ENCODE measurements at places on chromosomes 2 and 18.

GRCh38 chr18:44178476-44178875 lies 502.2 kb upstream of the SETBP1 start:
- DNase-seq: no peak

DNA sequence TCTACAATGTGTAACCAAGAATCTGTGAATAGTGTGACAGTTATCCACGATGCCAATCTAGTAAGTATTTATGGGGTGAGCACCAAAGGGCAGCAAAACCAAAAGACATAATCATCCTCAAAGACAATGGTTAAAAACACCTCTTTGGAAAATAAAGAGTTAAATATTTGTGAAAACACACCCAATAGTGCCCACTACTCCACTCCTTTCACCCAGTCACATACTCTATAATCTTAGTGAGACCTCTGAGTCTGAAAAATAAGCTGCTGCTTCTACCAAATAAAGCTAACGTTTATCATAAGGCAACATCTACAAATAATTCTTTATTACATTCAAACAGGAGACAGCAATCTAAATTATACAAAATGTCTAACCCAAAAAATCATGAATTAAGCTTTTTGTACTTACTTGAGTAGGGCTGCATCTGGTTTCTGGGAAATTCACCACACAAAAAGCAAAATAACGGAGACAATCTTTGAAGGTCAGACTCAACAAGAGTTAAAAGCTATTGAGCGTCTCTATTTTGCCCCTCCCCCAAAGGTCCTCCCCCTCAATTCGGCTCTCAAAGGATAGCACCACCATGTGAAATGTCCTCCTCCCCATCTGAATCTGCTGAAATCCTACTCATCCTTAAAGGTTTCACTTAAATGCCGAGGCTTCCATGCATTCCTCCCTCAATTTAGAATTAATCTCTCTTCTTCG lies 2.0 kb downstream of the RAPH1 start:
- peak; percentile 20 for DNase-seq

- no peak for DNase-seq
These were observed 2.2 kb downstream of the NOL4 start for GRCh38 chr18:34222307-34223163.

- no peak for DNase-seq
These were observed 463 bp downstream of the PPP1CB start for GRCh38 chr2:28751956-28752630.

GRCh38 chr2:28345619-28346018 lies 47.0 kb upstream of the FOSL2 start:
- DNase-seq: no peak

DNA sequence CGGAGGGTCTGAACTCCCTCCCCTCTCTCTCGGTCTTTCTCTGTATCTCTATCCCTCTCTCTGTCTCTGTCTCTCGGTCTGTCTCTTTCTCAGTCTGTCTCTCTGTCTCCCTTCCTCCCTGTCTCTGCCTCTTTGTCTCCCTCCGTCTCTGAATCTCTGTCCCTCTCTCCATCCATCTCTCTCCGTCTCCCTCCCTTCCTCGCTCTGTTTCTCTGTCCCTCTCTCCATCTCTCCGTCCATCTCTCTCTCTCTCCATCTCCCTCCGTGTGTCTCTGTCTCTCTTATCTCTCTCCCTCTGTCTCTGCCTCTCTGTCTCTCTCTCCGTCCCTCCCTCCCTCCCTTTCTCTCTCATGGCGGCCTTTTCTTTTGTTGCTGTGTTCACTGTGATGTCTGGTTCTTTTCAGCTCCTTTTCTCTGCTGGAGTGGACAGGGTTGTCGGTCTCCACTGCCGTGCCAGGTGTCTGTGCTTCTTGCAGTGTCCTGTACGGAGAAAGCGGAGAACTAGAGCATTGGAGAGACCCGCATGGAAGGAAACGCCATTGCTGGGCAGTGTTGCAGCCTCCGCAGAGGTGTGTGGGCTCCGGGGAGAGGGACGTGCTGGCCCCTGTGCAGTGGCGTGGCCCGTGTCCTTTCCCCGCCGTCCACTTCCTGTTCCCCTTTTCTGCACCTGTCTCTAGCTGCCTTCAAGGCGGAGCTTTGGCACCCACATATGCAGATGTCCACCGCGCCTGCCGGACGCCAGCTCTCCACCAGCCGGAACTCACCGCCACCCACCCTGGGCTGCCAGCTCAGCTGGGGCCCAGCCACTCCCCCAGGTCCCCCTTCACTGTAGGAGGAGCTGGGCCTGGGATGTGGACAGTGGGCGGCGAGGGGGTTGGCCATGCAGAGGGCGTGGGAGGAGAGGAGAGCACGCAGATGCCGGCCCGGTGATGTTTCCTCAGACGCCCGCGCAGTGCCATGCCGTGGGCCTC lies 113.1 kb downstream of the NFATC1 start:
- DNase-seq: no peak

- no peak for DNase-seq
These were observed 22.6 kb downstream of the MAIP1 start for GRCh38 chr2:199977984-199978415.

DNA sequence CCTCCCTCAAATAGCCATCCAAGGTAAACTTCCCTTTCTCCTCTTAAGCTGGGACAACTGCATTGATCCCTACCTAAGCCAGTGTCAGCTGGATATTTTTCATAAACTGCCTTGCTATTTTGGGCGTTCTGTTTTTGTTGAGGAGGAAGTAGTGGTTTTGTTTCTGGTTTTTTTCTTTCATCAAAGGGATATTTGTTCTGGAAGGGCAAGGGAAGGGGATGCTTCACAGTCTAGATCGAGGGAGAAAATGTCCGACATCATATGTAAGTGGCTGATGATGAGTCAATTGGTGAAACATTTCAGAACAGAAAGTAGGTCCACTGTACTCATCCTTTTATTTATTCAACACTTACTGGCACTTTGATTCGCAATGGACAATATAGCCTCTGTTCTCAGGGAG lies 31.0 kb downstream of the TANC1 start:
- no peak for DNase-seq

DNA sequence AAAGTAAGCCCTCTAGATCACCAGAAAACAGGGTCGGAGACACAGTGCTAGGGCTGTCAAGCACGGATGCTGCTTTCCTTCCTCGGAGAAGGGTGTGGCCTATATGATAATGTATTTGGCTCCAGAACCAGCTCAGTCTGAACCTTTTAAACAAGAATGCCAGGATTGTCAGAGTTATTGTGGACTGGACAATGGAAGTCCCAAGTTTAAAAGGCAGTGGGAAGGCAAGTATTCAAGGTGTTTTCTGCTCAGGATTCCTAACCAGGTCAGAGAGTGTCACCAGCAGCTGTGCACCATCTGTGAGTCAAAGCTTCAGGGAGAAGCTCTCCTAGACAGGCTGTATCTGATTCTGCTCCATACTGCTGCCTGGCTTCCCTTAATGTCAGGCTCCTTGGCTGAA lies 94.8 kb downstream of the SPOPL start:
- no peak for DNase-seq

DNA sequence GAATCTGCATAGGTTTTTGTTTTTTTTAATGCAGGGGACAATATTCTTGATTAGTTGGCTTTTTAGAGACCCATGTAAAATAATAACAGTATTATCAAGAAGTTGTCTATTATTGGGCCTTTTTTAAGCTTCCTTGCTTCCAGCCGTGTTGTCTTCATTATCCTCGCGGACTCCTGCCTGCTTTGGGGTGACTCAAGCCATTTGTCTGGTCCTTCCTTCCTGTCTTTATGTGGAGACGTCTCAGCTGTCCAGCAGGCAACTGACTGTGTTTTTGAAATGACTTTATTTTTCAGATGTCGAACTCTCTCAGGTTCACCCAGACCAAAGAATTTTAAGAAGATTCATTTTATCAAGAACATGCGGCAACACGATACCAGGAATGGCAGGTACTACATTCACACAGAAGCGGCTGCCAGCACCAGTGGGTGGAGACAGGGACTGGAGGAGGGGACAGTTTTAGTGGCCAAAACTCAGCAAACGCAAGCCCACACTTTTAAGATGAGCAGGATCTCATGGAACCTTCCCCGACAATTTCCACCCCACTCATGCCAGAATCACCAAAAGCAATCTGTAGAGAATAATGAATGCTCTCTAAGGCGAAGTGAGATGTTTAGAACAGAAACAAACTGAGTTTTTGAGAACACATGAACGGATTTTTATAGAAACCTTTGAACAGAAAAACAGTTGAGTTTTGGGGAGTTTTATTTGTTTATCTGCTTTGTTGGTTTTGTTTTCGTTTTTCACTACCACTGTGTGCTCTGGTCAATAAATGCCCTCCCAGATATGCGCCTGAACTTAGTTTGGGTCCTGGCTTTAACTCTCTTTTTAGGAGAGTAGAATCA lies 59.1 kb downstream of the CABLES1 start:
- no peak for DNase-seq

GRCh38 chr2:55140316-55141219 lies 90.3 kb upstream of the RTN4 start:
- no peak for DNase-seq

DNA sequence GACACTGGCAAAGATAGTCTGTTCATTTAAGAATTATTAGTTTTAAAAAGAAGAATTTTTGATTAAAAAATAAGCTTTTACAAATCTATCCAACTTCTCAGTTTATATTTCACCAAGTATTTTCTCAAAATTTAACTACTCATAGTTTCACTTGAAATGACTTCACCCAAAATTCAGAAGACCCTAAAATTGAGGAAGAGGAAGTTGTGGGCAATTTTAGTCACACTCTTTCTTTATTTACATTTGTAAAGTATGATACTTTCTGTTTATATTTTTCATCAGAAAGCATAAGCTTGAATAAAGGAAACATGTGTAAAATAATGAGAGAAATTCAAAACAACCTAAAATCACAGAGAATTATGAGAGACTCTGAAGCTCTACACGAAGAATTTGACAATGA lies 278.8 kb upstream of the MEIS1 start:
- DNase-seq: no peak

DNA sequence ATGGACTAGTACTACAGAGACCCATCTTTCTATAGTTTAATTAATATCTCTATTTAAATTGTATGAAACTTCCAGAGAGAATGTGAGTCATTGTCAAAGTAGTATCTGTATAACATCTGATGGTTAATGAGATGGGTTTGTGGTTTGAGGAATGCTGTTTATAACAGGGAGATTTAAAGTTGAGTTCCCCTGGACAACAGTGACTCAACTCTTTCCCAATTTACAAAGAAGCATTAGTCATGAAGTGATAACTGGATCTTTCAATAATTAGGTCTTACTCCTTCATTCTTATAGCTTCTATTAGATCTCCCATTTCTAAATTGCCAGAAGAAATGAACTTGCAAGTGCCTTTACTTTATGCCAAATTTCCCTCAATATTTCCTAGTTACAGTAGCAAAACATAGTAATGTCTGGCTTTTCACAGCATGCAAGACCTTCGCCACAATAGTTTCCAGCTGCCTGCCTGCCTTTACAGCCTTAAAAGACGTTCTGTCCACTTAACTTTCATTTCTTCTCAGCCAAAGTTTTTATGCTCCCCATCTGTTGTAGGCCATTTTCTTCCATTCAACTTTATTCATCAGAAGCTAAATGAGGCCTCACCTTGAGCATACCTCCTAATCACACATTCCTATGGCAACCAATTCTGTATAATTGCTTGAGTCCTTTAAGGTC lies 47.7 kb upstream of the WDR75 start:
- DNase-seq: no peak

DNA sequence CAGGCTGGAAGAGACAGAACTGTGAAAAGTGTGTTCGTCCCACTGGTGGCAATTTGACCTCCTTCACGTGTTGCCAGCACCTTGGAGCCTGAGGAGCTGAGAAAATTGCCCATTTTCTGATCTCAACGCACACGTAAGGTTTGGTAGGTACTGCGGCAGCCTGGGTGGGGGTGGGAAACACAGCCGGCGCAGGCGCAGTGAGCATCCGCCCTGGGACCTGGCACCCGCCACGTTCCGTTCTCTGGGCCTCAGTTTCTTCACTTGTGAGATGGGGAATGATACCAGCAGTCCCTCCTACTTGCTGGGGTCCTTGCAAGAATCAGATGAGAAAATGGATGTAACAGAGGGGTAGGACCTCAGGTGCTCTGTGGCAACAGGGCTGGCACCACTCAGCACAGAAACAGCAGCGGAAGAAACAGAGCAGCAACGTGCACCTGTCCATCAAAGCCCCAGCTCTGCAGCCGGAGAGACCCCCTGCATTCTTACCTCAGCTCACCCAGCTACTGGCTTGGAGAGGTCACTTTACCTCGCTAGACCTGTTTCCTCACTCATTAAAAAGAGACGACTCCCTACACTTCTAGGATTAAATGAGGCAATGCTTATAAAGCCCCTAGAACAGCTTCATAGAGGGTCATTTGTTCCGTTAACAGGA lies 458.0 kb upstream of the ID2 start:
- no peak for DNase-seq

GRCh38 chr2:228728961-228729360 lies 542.1 kb downstream of the PID1 start:
- no peak for DNase-seq

GRCh38 chr2:42808301-42808700 lies 15.9 kb upstream of the HAAO start:
- no peak for DNase-seq

DNA sequence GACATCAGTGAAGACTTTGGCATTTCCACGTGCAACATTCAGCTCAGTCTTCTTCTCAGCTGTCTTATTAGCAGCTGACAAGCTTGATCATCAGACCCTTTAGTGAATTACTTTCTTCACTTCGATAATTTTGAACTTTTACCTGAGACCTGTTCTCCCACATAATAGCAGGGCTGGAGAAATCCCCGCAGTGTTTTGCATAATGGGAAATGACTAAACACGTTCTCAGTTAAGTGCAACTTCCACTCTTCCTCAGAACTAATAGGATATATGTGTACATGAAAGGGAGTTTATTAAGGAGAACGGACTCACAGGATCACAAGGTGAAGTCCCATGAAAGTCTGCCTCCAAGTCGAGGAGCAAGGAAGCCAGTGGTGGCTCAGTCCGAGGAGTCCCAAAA lies 28.8 kb upstream of the MBP start:
- no peak for DNase-seq

- DNase-seq: no peak
These were observed 107.6 kb downstream of the DOCK10 start for GRCh38 chr2:224934526-224935188.

GRCh38 chr2:118855451-118856279 lies 8.2 kb upstream of the EN1 start:
- peak; percentile 91 for DNase-seq

- peak; percentile 80 for DNase-seq
These were observed at the start of gene EFHD1 for GRCh38 chr2:232633413-232634205. EFHD1 (plus strand) TSS chr2:232633604; CDS start chr2:232633705, 101 bp downstream.

- no peak for DNase-seq
These were observed 671.9 kb upstream of the ZNF804A start for GRCh38 chr2:183926433-183926832.

- no peak for DNase-seq
These were observed 222.6 kb upstream of the SPRED2 start for GRCh38 chr2:65655000-65655399.

GRCh38 chr2:227888289-227888688 lies 16.9 kb downstream of the DAW1 start:
- DNase-seq: no peak

GRCh38 chr2:43950383-43951008 lies 45.3 kb downstream of the LRPPRC start:
- DNase-seq: no peak
